Activated T-cell treated with anti-CD3 and anti-CD28 coated beads, Interleukin-2, amount 50 U/mL, for 48 hours (primary cell): ENCODE measurements at places on chromosomes 12 and 14.

DNA sequence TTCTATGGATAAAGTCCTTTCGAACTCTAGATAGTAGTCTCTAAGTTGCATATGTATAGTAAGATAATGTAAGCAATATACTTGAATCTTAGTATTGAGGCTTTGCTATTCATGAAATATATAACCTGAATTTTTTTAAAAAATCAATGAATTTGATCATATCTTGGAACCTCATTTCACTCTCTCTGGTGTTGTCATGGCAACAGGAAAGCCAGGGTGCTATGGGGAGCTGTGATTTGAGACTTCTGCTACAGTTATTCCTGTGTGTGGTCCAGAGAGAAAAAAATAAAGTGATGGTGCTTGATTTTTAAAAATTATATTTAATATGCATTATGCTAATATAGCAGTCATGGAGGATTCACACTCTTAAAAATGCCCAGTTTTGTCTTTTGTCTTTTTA lies 508.0 kb downstream of the SNAPC1 start:
- no peak for DNase-seq

GRCh38 chr12:5733916-5734315 lies 211.1 kb downstream of the ANO2 start:
- no peak for DNase-seq

DNA sequence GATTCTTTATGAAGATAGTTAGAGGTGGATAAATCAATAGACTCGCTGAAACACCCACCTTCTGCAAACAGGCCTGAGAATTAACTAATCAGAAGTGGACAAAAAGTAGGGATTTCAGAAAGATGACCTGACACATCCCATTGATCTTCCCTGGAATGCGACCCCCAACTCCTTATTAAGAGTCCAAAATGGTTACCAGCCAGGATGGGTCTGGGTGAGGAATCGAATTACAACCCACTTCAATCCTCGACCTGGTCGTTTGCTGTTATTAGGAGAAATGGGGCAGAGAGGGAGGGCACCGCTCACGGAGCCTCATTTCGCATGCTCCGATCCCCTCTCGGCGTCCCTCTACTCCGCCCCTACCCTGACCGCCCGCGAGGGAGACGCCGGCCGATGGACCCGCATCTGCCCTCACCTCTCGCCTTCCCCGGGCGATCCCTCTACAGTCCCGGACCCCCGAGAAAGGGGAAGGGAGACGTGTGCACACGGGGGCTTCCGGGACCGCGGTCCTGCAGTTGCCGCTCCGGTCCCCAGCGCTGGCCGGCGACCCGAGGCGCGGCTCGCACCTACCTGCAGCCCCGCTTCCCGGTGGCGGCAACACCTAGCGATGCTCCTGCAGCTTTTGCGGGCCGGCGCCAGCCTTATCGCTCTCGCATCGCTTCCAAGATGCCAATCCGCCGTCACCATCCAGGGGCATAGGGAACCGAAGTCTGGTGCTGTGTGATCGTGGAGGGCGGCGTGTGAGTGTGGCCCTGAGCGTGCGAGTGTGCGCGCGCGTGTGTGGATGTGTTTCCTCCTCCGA lies 69.3 kb upstream of the USP15 start:
- peak; percentile 19 for DNase-seq

DNA sequence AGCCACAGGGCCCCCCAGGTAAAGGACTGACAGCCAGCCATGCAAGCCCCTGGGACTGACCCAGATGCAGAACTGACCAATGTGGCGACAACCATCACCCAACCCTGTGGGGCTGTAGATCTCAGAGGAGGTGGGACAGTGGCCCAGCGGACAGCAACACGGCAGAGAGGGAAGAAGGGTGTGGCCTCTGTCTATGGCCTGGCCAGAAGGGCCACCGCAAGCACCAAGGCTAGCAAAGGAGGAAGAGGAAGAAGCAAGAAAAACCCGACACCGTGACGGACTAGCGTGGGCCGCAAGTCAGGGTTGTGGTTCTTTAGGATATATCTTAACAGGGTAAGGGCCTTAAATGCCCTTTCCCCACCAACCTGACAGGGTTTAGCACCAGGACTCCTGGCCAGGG lies 71.2 kb downstream of the ITPK1 start:
- no peak for DNase-seq

GRCh38 chr14:59221568-59221967 lies 33.1 kb downstream of the DAAM1 start:
- DNase-seq: no peak
